ENCODE measurements at places on chromosomes 11 and 22. TPM values are rescaled to one million over a fixed set of nuclear protein-coding genes. Genes with fewer than 3 reads are reported as not detected.

The HIKESHI gene
- total RNA-seq, result 28.7 TPM

The ANO1 gene
- 75.5 TPM for total RNA-seq

DNA sequence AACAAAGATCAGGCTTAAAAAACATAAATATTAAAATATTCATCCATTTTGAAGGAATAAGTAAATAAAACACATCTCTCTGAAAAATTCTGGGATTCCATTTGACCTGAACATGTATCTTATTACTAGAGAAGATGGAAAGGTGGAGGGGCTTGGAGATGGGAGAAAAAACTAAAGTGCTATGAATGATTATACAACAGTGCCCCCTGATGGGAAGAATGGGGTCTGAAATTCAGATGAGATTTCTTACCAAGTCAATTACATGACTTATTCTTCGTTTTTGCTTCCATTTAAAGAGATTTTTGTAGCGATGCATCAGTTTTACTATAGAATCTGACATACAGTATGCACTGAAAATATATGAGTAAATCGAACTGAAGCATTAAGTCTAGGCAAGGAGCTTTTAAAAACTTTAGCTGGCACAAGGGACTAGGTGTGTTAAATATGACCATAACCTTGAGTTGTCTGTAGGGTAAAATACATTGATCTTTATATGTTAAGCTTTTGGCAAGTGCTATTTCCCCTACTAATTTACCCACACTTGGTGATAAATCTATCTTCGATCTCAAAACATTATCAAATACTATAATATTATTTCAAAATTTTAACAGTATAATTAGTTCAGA, 718.8 kb downstream of the CNTN5 start:
- DNase-seq, result no peak

- no peak for DNase-seq
Measured at GRCh38 chr22:41584881-41585280, 4.8 kb downstream of the PMM1 start.

- DNase-seq, result no peak
Measured at GRCh38 chr11:35387111-35387982, 32.0 kb downstream of the SLC1A2 start.

GRCh38 chr11:6443269-6444003, 2.6 kb upstream of the HPX start:
- DNase-seq, result peak; percentile 64

The MS4A10 gene
- total RNA-seq, result not detected

DNA sequence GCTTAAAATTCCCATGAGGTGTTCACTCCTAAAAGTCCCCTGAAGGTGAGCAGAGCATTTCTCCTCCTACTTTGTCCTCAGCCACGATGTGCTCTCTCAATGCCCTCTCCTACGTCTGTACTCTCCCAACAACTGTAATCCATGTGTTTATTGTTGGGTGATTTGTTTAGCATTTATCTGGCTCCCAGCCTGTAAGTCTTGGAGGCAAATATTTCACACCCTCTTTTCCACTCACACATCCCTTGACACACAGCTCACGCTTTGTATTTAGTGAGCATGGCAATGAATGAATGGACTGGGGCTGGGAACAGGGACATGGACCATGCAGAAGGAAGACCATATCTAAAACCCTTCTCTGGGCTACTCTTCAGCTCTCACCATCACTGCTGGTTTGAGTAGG, 22.6 kb downstream of the HTR3A start:
- no peak for DNase-seq

DNA sequence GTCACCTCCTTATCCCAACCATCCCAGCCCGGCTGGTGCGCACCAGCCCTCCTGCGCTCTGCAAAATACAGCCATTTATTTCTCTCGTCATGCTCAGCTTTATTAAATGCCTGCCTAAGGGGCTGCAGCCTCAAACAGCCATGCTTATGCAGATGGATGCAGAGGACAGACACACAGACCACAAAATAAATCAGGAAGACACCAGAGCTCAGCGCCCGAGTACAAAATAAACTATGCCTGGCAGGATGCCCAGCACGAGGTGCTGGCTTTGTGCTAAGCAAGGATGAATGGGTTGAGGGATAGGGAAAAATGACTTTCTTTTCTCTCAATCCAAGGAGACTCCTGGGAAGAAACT, 70.5 kb downstream of the RPUSD4 start:
- peak; percentile 72 for DNase-seq

- DNase-seq, result no peak
Measured at GRCh38 chr11:18750944-18751343, 25.0 kb upstream of the IGSF22 start.

GRCh38 chr22:50259302-50259701, 2.2 kb downstream of the MAPK12 start:
- DNase-seq, result no peak

- peak; percentile 8 for DNase-seq
Measured at GRCh38 chr11:12173111-12173510, 62.7 kb downstream of the MICAL2 start.

- no peak for DNase-seq
Measured at GRCh38 chr22:39907047-39907446, 6.2 kb downstream of the GRAP2 start.

The KRTAP5-11 gene
- total RNA-seq, result not detected

- DNase-seq, result no peak
Measured at GRCh38 chr11:13857828-13858227, 104.7 kb upstream of the SPON1 start.

DNA sequence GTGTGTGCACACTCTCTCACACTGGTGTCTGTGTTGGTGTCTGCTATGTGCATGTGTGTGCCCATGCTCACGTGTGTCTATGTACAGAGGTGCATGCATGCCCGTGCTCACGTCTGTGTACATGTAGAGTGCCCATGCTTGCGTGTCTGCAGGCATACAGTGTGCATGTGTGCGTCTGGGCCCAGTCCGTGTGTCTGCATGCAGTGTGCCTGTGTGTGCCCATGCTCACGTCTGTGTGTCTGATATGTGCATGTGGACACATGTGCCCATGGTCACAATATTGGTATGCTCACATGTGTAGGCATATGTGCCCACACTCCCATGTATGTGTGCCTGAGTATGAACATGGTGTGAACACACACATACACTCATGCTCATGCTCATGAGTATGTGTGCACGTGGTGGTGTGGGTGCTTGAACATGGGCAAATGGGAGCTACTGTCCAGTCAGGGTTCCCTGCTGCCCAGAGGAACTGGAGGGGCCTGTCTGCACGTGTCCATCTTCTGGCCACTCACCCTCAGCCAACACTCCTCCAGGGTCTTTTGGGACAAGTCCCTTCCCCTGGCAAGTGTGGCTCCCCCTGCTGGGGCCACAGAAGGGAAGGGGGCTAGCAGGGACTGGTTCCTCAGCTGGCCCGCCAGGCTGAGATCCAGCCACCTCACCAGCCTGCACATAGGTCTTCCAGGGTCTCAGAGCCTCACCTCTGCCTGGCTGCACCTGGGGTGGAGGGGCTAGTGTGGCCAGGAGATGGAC, 7.3 kb upstream of the TBX1 start:
- DNase-seq, result no peak

DNA sequence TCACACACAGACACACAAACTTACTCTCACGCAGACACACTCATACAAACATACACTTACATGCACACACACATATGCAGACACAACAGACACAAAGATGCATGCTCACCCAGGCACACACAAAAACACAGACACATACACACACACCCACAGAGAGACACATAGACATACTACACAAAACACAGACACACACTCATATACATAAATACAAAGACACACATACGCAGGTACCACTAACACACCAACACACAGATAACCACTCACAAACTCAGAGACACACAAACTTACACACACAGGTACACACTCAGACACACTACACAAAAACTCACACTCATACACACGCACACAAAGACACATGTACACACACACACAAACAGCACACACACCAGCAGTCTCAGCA, 22.4 kb downstream of the VWCE start:
- no peak for DNase-seq

The TKFC gene
- total RNA-seq, result 99.8 TPM
